Dermis blood vessel endothelial cell (primary cell): ENCODE measurements at places on chromosomes 1 and 21.

DNA sequence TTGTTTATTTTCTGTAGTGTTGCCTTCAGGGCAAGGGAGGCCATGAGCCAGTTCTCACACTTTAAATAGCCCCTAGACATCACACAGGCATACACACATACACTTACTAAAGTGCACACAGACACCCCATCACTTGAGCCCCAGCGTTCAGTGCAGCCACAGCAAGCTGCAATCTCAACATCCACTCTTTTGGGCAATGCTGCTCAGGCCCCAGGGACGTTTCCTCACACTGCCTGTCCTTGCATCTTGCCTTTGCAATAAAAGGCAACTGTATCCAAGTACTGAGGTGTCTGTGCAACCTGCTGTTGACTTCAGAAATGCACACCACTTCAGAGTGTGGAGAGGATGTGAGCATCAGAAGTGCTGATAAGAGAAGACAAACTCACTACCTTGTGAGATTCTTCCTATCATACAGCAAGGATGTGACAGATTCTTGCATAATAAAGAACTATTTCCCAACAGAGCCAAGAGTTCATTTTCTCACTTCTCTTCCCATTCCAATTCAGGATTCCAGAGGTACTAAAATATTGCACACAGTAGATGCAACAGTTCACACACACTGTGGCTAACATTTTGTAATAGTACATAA is 36.2 kb downstream of the IRF2BP2 start:
- DNase-seq: no peak

- DNase-seq: no peak
Measured at GRCh38 chr1:87594736-87595383, 266.2 kb downstream of the LMO4 start.

GRCh38 chr1:232149287-232150201 is 480.4 kb downstream of the SIPA1L2 start:
- peak; percentile 61 for DNase-seq

- peak; percentile 86 for DNase-seq
Measured at GRCh38 chr1:19949016-19949415, 25.6 kb upstream of the PLA2G2E start.
